ENCODE measurements at places on chromosomes 7 and 10.

DNA sequence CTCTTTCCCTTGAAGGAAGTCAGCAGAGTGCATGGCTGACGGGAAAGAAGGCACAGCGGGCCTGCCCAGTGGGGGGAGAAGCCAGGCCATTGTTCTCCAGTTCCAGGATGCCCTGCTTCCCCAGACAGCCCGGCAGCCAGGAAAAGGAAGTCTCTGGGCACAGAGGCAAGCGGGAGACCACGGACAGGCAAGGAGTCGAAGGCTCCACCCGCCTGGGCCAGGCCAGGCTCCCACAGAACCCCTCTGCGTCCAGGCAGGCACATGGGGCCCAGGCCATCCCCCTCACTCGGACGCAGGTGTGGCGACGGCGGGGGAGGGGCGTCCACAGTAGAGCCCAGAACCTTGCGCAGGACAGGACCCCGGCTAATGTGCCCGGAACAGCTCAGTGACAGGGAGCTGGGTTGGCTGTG lies 8.7 kb downstream of the GPR146 start:
- DNase-seq: no peak

GRCh38 chr10:133104963-133105640 lies 17.4 kb downstream of the ADGRA1 start:
- DNase-seq: no peak

DNA sequence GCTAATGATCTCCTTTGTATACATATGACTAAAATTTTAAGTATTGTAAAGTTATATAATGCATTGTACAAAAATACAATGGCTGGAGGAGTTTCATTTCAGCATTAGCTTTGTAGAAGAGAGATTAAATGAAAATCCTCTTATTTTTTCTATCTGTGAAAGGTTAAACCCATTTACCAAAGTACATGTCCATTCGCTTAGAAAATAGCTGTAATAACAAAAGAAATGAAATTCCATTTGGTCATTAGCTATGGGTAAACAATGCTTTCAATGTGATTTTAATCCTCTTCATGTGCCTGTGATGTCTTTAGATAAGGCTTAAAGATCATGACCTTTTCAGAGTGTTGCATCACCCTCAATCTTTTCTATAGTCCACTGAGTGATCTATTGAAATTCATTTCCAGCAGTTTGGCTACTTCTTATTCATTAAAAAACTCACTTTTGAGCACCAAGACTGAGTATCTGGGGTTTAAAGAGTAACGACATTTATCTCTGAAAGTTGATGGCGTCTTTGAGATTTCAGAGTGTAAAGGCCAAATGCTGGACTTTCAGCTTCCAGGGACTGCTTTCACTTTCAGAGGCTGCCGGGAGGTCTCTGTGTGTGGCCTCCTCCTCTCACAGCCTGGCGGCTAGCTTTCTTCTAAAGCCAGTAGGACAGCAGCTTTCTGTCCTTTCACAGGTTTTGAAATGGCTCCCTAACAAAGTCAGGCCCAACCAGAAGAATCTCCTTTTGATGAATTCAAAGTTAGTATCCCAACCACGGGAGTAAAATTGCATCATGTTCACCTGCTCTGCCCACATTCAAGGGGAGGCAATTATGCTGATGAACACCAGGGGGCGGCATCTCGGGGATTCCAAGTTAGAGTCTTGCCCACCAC lies 701.4 kb upstream of the COBL start:
- no peak for DNase-seq

- DNase-seq: no peak
These were observed 121.4 kb downstream of the TCF7L2 start for GRCh38 chr10:113071446-113071845.

GRCh38 chr7:128171342-128171918 lies 69.6 kb upstream of the LEP start:
- DNase-seq: no peak

DNA sequence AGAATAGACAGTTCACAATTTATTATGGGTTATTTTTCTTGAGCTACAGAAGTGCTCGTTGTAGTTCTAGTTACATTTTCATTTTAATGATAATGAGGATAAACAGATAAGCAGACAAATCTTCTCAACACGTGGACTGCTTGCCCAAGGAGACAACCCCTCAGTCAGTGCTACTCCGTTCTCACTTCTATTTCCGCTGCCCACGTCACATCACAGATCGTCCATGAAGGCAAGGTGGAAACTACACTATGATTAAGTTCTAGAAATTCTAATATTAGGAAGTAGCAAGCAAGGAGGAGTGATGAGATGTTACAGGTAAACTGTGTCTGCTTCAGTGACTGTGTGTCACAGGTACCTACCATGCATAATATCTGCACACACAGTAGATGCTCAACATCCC lies 210.5 kb downstream of the CHCHD3 start:
- DNase-seq: no peak

- DNase-seq: no peak
These were observed 11.6 kb downstream of the DDX56 start for GRCh38 chr7:44561962-44562621.

DNA sequence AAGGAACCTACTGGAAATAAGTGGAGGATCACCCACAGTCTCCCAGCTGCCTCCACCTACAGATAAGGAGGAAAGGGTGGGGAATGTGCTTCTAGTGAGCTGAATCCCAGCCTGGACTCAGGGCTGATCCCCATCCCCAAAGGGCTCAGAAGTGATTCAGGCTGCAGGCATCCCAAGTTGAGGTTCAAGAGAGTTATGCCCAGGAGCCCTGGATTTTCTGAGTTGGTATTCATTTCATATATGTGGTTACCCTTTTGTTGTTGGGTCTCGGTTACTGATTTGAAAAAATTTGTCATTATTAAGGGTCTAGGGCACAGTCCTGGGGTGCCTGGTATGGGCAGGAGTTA lies 30.0 kb upstream of the SRGN start:
- no peak for DNase-seq

- no peak for DNase-seq
These were observed 22.8 kb downstream of the SLC25A40 start for GRCh38 chr7:87853237-87853864.

DNA sequence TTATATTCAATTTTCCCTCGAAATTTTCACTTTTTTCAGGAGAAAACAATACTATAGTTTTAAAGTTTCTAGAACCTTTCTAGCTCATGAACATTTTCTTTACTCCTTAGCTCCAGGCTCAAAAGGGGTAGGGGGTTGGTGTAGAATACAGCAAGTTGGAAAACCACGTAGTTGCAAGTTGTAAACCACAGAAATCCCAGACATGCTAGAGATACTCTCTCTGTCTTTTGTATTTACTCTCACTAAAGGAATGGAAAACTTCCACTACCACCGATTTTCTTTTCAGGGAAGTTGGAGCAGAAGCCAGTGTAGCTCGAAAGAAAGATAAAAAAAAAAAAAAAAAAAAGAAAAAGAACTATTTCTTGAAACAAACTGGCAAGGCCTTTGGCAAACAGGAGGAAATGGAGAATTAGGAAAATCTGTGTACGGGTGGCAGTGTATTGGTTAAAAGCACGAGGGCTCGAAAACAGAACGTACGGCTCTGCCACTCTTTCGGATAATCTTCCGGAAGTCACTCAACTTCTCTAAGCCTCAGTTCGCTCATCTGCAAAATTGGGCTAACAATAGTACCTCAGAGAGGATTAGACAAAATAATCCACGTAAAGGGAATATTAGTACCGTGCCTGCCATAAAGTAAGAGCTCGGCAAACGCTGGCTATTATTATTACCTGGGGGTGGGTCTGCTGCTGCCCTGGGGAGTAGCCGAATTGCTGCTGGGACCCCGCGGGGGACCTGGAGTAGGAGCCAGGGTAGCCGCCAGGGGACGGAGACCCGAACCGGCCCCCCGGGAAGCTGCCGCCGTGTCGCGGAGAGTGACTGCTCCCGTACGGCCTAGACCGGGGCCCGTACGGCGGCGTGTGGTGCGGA lies 628 bp downstream of the MPLKIP start:
- DNase-seq: no peak

DNA sequence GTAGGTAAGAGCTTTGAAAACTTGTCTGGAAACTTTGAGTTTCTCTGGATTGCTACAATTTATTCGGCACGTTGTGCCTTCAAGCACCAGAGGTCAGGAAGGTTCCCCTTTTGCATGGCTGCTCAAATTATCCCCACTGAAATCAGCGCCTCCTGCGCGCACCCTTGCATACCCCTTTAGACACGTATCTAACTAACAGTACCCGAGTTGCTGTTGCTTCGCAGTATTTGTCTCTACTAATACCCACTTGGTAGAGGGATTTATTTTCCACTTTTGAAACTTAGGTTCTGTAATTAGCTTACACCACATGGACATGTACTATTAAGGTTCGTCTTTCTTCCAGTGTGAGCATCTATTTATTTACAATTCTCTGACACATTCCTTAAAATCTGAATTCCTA lies 1.6 kb downstream of the MEOX2 start:
- DNase-seq: no peak

GRCh38 chr10:124379609-124380193 lies 39.0 kb downstream of the OAT start:
- no peak for DNase-seq

DNA sequence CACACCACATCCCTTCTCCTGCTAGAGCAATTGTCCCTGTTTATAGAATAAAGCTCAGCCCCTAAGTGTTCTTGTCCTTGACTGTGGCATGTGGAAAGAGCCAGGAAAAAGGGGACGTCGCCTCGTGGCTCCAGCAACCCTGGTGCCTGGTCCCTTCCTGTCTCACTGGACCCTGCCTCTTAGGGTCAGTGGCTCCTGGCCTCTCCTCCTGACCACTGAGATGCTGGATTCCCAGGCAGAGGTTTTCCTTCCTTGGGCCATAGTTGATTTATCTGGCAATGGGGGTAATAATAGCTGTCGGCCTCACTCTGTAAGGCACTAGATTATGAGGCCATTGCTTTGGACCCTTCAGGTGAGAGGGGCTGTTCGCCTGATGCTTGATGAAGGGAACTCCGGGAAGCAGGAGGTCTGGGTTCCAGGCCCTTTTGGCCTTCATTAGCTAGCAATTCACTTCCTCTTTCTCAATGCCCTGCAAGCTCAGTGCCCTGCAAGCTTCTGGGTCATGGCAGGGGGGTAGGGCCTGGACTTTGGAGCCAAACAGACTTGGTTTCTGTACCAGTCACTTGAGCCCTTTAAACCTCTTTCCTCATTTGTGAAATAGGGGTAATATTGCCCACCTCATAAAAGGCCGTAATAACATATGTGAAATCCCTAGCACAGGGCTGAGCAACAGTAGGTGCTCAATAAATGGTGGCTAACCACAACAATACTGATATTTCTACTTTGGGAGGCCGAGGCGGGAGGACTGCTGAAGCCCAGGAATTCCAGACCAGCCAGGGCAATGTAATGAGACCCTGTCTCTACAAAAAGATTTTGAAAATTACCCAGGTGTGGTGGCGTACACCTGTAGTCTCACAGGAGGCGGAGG lies 1.1 kb downstream of the ASL start:
- DNase-seq: no peak

DNA sequence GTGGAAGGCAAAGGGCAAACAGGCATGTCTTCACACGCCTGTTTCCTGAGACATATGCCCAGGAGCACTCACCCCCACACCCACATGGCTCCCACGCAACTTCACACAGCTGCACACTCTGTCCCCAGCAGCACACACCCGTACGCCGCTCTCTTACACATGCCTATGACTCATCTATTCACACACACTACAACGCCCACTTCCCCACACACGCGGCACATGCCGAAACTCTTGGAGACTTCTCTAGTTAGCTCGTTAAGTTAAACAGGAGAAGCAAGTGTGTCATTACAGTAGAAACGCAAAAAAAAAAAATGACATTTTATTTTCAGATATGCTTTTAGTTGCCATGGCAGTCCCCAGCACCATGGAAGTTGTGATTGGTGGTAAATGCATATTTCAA lies 6.7 kb downstream of the CALN1 start:
- DNase-seq: peak; percentile 5

GRCh38 chr10:30036811-30037210 lies 22.6 kb downstream of the JCAD start:
- no peak for DNase-seq

DNA sequence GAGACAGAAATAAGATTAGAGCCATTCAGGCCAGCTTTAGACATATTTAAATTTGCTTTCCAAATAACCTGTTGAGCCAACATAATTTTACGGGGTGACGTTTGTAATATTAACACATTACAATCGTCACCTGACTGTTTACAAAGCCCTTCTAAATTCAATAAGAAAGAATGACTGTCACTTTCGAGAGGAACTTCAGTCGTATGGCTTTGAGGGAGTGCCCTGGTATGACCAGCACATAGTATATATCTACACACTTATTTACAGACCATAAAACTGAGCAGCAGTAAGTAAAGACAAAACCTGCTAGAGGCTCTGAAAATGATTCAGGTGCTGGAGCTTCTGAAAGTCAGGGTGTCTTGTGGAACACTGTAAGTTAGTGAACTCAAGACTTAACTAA lies 62.4 kb downstream of the BLNK start:
- no peak for DNase-seq

DNA sequence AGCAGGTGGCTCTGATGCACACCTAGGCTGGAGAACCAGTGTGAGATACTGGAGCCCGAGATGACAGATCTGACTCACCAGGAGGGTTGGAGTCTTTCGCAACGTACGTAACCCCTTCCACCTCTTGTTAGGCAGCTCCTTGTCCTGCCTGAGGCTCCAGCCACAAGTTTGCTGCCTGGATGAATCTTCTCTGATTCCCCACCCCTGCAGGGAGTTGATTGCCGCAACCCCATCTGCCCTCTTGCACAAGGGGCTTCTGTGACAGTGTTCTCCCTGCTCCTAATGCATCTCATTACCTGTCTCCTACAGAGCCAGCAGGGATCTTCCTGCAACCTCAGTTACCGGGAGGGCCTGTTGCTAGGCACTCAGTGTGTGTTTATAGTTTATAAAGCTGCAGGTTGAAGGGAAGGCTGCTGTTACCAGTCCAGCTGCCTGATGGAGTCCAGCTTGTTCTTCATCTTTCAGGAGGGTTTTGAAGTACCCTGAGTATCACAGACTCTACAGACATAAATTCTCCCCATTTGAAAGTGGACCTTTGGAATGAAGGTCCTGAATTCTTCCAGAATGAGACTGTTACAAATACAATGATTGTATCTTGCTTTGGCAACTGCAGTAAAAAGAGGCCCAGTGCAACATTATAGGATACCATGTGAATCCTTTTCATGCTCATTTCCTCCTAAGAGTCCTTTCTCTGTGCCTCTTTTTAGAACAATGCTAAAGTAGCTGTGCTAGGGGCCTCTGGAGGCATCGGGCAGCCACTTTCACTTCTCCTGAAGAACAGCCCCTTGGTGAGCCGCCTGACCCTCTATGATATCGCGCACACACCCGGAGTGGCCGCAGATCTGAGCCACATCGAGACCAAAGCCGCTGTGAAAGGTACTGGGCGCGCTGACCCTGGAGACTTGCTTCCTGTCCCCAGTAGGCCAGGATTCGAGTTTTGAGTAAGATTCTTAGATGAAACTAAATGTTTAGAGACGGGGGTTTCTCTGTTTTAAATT lies 6.5 kb downstream of the MDH2 start:
- no peak for DNase-seq

GRCh38 chr10:80856186-80856585 lies 318.5 kb downstream of the SH2D4B start:
- no peak for DNase-seq

- DNase-seq: peak; percentile 3
These were observed 45.2 kb downstream of the GPR141 start for GRCh38 chr7:37728747-37729146.

GRCh38 chr7:115300231-115300870 lies 378.5 kb downstream of the MDFIC start:
- no peak for DNase-seq

Measured in CD4-positive, alpha-beta T cell treated with Interleukin-10 for 1 hour (primary cell).